ENCODE measurements at places on chromosomes 4 and X.

- DNase-seq: peak; percentile 67
Measured at GRCh38 chr4:108072300-108072699, 82.6 kb downstream of the HADH start.

- DNase-seq: no peak
Measured at GRCh38 chrX:12979616-12980015, 4.7 kb downstream of the TMSB4X start.

DNA sequence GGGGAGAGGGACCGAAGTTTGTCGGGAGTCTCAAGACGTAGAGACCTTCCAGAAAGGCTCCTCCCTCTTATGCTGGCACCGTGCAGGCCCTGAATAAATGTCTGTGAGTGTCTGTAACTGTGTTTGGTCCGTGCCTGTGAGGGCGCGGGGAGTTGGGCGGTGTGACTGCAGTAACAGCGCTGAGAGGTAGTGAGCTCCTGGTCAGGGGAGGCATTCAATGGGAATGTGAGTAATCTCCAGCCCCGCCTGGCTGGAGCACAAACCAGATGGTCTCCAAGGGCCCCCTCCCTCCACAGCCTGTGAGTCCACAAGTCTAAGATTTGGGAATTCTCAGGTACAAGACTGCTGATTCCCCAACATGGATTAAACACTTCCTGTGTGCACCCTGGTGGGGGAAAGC, 100.0 kb downstream of the HMX1 start:
- no peak for DNase-seq

- DNase-seq: no peak
Measured at GRCh38 chr4:185068837-185069236, 50.5 kb downstream of the HELT start.

GRCh38 chrX:53093177-53093655, 726 bp upstream of the KANTR start:
- peak; percentile 84 for DNase-seq

DNA sequence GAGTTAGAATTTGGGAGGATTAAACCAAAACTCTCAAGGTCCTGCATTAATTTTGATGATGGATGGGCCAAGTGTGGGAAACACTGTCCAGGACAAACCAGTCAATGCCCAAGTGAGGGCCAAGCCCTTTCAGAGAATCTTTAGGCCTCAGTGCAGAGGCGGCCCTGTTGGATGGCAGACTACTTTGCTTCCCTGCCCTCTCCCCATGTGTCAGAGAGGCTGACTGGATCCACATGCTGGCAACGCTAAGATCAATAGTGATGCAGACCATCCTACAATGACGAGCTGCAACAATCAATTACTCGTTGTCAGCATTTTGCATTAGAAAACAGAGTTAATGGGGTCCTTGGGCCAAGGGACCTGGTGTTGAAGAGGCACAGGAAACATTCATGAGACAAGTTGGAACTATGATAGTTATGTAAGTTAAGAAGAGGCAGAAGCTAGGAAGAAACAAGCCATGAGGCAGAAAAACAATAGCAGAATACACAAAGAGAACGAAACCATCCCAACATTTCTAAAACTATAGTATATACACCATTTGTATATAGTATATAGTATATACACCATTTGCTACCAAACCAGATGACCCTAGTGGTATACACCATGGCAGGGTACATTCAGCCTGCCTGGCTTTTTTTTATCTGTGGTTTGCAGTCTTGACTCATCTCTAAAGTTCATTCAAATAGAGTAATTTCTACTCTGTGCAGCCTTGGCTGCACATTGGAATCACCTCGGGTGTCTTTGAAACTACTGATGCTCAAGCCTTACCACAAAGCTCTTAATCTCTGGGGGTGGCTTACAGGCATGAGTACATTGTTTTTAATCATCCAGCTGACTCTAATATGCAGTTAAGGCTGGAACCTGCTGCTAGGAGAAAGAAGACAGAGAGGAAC, 147.7 kb upstream of the GYPA start:
- no peak for DNase-seq

DNA sequence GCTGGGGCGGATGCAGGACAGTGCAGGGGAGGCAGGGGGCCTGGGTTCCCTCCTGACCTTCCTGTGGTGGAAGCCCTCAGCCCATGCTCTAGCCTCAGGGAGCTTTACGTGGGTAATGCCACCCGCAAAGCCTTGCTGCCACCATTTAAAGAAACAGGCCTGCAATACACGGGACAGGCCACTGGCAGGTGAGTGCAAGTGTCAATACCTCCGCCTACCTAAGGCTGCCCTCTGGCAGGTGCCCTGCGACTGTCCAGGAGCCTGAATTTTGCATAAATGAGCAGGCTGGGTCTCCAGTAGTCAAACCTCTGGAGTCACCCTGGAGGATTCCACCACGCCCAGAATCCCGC, 5.9 kb downstream of the CRMP1 start:
- DNase-seq: no peak

- DNase-seq: no peak
Measured at GRCh38 chrX:119015407-119016237, 41.2 kb downstream of the LONRF3 start.

DNA sequence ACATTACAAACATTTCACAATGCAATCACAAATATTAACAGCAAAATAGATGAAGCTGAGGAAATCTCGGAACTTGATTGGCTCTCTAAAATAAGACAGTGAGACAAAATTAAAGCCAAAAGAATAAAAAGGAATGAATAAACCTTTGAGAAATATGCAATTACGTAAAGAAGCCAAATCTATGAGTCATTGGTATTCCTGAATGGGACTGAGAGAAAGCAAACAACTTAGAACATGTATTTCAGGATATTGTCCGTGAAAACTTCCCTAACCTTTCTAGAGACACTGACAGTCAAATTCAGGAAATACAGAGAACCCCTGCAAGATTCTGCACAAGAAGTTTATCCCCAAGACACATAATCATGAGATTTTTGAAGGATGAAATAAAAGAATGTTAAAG, 48.4 kb upstream of the SPANXN2 start:
- no peak for DNase-seq

- no peak for DNase-seq
Measured at GRCh38 chr4:34261799-34262314, 1982.5 kb downstream of the ARAP2 start.

GRCh38 chr4:48483777-48484493, 792 bp downstream of the SLC10A4 start:
- DNase-seq: no peak

DNA sequence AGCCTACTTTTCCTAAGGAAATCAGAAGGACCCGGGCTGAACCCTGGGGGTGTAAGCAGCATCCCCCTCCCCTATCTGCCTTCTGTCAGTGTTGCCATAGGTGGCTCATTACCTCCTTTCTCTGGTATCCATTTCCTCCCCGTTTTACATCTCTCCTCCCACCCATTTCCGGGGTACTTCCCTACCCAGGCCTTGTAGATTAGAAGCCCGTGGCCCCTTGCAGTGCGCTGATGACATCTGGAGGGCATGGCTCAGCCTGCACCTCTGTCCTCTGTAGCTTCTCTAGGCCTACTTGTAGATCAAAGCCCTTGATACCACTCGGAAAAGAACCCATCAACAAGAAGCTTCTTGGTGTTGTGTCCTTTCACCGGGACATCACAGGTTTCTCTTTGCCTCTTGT, 71.8 kb downstream of the NBDY start:
- DNase-seq: peak; percentile 56

DNA sequence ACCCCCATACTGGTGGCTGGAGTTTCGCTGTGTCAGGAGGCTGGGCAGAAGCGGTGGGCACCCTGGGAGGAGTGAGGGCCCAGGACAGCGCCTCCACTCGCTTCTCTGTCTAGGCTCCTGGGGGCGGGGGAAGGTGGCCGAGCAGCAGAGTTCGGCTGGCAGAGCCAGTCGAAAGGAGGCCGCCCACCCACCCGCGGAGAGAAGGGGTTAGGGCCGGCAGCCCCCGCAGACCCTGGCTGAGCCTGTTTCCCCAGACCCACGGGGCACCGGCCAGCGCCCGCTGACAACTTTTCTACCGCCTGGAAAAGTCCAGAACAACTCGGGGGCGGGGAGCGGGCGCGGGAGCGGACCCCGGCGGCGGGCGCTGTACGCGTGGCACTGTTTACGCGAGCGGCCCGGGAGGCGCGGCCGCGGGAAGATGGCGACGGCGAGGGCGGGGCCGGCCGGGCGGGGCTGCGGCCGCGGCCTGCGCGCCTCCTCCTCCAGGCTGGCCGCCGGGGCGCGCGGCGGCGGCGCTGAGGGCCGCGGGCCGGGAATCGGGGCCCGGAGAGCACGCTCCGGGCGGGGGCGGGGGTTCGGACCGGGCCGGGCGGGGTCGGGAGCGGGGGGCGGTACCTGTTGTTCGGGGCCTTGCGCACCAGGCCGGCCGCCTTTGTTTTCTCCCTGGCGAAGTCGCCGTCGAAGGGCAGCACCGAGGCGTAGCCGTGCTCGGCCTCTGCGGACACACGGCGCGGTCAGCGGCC, 628 bp downstream of the MXD4 start:
- DNase-seq: peak; percentile 83

DNA sequence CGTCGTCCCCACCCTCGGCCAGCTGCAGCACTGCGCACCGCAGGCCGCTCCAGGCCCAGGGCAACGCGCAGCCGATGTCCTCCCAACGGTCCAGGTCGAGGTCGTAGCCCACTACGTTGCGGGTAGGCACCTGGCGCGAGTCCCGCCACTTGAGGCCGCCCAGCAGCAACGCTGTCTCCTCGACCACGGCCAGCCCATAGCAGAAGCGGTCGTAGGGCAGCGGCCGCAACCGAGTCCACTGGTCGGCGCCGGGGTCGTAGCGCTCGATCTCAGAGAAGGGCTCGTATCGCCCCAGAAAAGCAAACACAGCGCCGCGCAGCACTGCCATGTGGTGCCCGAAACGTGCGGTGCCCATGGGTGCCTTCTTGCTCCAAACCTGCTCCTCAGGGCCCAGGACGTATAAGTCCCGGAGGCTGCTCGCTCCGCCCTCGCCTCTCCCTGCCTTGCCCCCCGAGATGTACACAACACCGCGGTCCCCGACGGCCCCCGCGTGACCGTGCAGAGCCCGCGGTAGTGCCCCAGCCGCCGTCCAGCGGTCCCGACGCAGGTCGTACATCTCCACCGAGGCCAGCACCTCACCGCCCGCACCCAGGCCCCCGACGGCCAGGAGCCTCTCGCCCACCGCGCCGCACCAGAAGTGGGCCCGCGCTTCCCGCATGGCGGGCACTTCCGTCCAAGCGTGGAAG, 2.1 kb downstream of the KLHL34 start:
- no peak for DNase-seq

DNA sequence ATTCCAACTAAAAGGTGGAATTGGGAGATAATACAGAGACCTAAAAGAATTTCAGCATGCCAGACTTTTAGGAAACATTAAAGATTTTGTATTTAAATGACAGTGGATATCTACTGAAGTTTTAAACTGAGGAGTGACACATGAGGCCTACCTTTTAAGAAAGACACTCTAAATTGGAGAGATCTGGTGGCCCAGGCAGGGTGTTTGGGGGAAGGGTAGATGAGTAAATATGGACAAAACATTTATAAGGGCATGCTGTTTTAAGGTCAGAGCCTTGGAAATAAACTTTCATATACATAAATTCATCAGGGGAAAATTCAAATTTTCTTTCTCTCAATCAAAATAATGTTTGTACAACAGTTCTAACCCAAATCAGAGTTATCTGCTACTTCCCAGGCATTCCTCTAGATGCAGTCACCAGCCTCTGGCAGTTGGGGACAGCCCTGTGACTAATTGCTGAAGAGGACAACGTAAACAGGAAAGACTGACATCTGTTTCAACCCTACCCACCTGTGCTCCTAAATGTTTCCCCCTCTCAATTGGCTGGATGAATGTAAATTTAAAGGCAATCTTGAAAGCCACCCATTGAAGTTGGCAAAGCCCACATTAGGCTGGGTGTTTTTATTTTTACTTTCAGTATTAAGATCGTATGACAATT, 1646.9 kb upstream of the ADGRL3 start:
- no peak for DNase-seq

DNA sequence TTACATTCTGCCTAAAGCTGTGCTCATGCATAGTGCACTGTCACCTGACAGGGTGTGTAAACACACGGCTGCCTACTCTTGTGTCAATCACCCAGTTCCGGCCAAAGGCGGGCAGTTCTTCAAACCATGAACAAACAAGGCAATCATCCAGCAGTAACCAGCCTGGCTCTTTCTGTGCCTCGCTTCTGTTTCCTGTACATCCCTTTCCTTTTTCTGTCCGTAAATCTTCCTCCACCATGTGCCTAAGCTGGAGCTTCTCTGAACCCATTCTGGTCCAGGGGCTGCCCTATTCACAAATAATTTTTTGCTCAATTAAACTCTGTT, 60.8 kb upstream of the CBR4 start:
- no peak for DNase-seq

GRCh38 chrX:74924449-74925224, 615 bp downstream of the NEXMIF start:
- peak; percentile 18 for DNase-seq

- DNase-seq: peak; percentile 15
Measured at GRCh38 chrX:23694606-23695005, 27.3 kb downstream of the PRDX4 start.

DNA sequence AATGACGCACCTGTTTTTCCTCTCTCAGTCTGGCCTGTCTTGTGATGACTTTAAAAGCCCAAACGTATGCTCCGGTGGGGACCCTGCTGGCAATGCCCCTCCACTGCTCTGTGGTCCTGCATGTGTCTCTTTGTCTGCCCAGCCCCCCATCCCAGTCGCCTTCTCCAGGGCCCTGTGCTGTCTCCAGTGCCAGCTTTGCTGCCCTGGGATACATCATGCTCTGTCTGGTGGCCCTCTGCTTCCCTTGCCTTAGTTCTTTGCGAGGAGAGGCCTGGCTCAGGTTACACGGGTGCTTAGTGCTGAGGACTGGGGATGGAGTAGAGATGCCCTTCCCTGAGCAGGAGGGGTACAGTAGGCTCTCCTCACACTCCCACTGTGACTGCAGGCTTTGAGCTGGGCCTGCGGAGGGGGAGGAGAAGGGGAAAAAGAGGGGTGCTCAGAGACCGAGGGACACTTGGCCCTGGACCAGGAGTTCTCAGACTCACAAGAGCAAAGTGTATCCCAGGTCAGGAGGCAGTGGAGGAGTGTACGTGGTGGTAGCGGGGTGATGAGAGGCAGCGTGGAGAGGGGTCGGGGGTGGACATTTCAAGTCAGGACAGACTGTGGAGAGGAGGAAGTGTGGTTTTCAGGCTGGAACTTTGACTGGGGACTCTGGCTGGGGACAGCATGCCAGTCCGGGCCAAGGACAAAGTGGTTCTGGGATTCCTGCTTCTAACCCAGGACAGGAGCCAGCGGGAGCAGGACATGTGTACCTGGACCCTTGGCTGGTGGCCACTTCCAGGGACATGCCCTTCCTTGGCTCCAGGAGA, 2.8 kb downstream of the APLN start:
- DNase-seq: no peak

Data from CD4-positive, alpha-beta T cell (primary cell).